ENCODE measurements at places on chromosomes 3 and 15. TPM values are rescaled to one million over a fixed set of nuclear protein-coding genes. Genes with fewer than 3 reads are reported as not detected.

DNA sequence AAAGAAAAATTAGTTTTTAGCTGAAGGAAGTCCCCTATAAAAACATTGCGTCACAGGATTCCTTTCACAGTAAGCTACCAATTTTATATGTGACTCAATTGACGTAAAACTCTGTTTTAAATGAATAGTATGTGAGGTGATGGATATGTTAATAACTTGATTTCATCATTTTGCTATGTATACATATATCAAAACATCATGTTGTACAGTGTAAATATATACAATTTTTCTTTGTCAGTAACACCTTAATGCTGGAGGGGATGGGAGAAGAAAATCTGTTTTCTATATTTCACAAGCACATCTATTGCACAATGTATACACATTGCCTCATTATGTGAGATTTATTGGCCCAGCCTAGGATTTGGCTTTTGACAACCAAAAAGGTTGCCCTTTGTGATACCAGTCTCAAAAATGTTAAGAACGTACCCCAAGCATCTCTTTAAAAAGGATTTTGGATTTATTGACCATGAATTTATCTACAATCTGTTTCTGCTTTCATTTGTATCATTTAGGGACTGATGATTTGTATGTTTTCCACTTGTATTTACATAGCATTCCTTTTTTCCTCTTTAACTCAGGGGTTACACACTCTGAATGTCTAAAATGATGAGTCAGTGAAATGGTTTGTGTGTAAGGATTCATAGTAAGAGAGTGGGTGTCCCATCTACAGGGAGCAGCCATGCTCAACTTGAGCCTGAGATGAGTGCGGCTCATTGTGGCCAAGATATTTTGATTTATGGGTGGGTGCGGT is 62.6 kb downstream of the CRTC3 start:
- peaks cover 50% of the 10 kb centered on the region for H3K4me1 ChIP-seq
- no peaks in the 10 kb centered on the region for H3K27me3 ChIP-seq
- no peaks in the 10 kb centered on the region for H3K36me3 ChIP-seq
- H3K27ac ChIP-seq, result no peak overlapping the region

LRTM1 gene
- total RNA-seq, result not detected

STRIT1 gene
- not detected for total RNA-seq

AHSG gene
- not detected for total RNA-seq

SNURF gene
- 29.2 TPM for total RNA-seq

GRCh38 chr3:41141433-41142167 is 57.7 kb upstream of the CTNNB1 start:
- H3K27ac ChIP-seq, result no peak overlapping the region
- no peaks in the 10 kb centered on the region for H3K27me3 ChIP-seq
- no peaks in the 10 kb centered on the region for H3K4me1 ChIP-seq

- DNase-seq, result no peak
- peaks cover 24% of the 10 kb centered on the region for H3K36me3 ChIP-seq
- no peak overlapping the region for H3K27ac ChIP-seq
- no peak overlapping the region for H3K4me3 ChIP-seq
- no peaks in the 10 kb centered on the region for H3K27me3 ChIP-seq
These were observed 17.3 kb downstream of the DENND6A start for GRCh38 chr3:57675530-57675929.

GRCh38 chr3:105752791-105753415 is 115.9 kb downstream of the CBLB start:
- H3K36me3 ChIP-seq, result peaks cover 7% of the 10 kb centered on the region

GRCh38 chr3:190617185-190617584 is 103.3 kb downstream of the IL1RAP start:
- H3K36me3 ChIP-seq, result no peaks in the 10 kb centered on the region
- H3K4me3 ChIP-seq, result no peak overlapping the region
- no peaks in the 10 kb centered on the region for H3K4me1 ChIP-seq
- H3K27ac ChIP-seq, result no peak overlapping the region

- DNase-seq, result no peak
- no peaks in the 10 kb centered on the region for H3K36me3 ChIP-seq
- no peaks in the 10 kb centered on the region for H3K4me1 ChIP-seq
- H3K27me3 ChIP-seq, result no peaks in the 10 kb centered on the region
- no peak overlapping the region for H3K27ac ChIP-seq
These were observed 1504.4 kb upstream of the CADM2 start for GRCh38 chr3:83454353-83454752.

DNA sequence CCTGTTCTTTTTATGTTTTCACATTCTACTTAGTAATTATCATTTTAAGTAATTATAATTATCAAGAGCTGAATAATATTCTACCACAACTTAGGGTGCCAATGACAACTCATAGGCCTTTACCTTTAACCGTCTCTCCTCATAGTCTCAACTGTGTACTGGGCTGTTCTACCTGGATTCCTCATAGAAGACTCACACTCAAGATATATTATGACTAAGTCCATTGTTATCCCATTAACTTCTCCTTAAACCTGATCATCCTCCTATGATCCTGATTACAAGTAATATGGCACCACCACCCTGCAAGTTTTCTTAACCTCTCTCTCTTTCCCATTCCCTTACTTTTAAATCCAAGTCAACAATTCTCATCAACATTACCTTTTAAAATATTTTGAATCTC is 285.9 kb upstream of the VEPH1 start:
- no peak overlapping the region for H3K4me3 ChIP-seq
- no peaks in the 10 kb centered on the region for H3K36me3 ChIP-seq
- no peak overlapping the region for H3K27ac ChIP-seq
- H3K27me3 ChIP-seq, result no peaks in the 10 kb centered on the region
- peaks cover 3% of the 10 kb centered on the region for H3K4me1 ChIP-seq

IGSF10 gene
- total RNA-seq, result 11.9 TPM

DNA sequence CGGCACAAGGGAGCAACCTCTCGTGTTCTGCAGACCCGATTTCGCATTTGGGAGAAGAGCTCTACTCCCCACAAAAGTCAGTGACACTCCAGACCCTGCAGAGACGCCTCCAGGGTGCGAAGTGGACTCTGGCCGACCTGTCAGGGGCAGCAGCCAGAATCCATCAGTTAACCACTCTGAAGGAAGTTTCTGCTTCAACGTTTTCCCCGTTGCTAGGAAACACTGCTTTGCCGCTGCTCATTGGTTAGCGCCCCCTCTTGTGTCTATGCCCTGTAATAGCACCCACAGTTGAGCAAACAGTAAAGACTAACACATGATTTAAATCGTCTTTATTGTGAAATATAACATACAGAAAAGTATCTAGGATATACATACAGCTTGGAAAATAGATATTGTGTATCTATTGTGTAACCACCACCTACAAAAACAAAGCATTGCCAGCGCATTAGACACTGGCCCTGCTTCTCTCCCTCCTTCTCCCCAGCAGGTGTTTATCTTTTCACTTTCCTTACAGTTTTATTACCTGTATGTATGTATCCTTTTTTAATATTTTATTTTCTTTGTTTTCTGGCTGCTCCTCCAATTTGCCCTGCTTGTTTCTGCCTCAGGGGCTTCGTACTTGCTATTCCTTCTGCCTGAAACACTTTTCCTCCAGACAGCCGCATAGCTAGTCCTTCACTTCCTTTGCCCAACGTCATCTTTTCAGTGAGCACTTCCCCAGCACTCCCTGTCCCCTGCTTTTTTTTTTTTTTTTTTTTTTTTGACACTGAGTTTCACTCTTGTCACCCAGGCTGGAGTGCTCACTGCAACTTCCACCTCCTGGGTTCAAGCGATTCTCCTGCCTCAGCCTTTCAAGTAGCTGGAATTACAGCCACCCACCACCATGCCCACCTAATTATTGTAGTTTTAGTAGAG is 38.8 kb downstream of the TMEM40 start:
- H3K4me3 ChIP-seq, result peak overlapping the region; percentile 35
- no peak overlapping the region for H3K27ac ChIP-seq
- no peaks in the 10 kb centered on the region for H3K36me3 ChIP-seq

- peaks cover 20% of the 10 kb centered on the region for H3K4me1 ChIP-seq
- peak; percentile 46 for DNase-seq
- H3K4me3 ChIP-seq, result peak overlapping the region; percentile 32
These were observed 187.3 kb upstream of the TSC22D2 start for GRCh38 chr3:150220799-150221198.

GRCh38 chr15:53675832-53676231 is 83.6 kb downstream of the WDR72 start:
- no peaks in the 10 kb centered on the region for H3K27me3 ChIP-seq
- no peak overlapping the region for H3K27ac ChIP-seq
- no peaks in the 10 kb centered on the region for H3K4me1 ChIP-seq
- DNase-seq, result no peak

MED12L gene
- total RNA-seq, result 1.3 TPM

IL5RA gene
- not detected for total RNA-seq

- H3K36me3 ChIP-seq, result no peaks in the 10 kb centered on the region
- no peaks in the 10 kb centered on the region for H3K27me3 ChIP-seq
These were observed 137.9 kb upstream of the PRR20G start for GRCh38 chr3:127425505-127426443.

SLC12A1 gene
- total RNA-seq, result not detected

FSD2 gene
- not detected for total RNA-seq

- H3K27ac ChIP-seq, result no peak overlapping the region
- no peaks in the 10 kb centered on the region for H3K27me3 ChIP-seq
- no peak overlapping the region for H3K4me3 ChIP-seq
- H3K36me3 ChIP-seq, result no peaks in the 10 kb centered on the region
- DNase-seq, result no peak
These were observed 105.5 kb downstream of the MME start for GRCh38 chr3:155185631-155186071.
